ENCODE measurements at places on chromosomes 3 and 15.

DNA sequence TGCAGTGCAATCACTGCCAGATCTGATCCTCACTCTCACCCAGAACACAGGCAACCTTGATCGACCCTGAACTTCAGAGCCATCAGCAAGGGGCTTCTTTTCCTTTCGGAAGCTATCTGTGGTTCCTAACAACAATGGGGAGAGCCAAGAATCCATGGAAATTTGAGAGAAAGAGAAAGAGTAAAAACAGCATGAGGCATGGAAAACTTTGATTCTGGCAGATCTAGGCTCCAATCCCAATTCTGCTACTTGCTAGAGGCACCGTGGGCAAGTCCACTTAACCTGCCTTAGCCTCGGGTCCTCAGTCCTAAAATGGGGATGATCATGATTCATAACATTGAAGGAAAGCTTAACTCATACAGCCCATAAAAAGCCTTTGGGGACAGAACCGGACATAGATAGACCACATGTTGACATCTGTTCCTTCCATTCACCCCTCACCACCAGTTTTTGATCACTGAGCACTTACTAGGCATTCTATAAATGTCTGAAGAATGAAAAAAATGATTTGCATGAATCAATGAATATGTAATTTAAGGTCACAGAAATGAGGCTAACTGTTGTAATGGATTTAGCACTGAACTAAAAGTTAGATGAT lies 605.7 kb upstream of the CFAP20DC start:
- no peak for DNase-seq

- no peak for DNase-seq
These were observed 15.1 kb upstream of the PRICKLE2 start for GRCh38 chr3:64240396-64240795.

GRCh38 chr15:89003865-89004725 lies 84.2 kb upstream of the ABHD2 start:
- no peak for DNase-seq

DNA sequence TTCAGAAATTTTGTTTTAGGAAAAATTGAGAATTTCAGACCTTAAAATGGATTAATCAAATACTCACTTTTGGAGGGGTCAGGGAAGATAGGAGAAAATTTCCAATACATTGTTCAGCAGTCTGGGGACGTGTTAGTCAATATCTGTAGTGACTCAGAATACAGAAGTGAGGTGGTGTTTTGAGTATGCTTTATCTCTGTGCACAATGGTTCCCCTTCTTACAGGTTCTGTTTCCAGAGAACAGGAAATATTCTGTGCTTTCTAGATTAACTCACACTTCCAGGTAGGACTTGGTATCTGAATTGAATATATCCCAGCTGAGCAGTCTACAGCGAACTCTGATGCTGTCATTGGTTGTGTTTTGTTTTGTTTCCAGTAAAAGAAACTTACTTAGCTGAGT lies 30.7 kb upstream of the CCDC54 start:
- DNase-seq = no peak

- no peak for DNase-seq
These were observed 84.5 kb upstream of the ATP10A start for GRCh38 chr15:25947323-25948314.

Data from stimulated activated naive B cell treated with anti-CD40 and anti-IgM and Interleukin-4, amounts not matched to agents 10 μg/mL and 1 μg/mL and 100 μg/mL, for 72 hours (primary cell).